Tongue (tissue), 3 donors: ENCODE measurements at places on chromosomes 1 and 21.

- DNase-seq: no peak
These were observed 368.9 kb downstream of the SEC16B start for GRCh38 chr1:177600936-177601335.

DNA sequence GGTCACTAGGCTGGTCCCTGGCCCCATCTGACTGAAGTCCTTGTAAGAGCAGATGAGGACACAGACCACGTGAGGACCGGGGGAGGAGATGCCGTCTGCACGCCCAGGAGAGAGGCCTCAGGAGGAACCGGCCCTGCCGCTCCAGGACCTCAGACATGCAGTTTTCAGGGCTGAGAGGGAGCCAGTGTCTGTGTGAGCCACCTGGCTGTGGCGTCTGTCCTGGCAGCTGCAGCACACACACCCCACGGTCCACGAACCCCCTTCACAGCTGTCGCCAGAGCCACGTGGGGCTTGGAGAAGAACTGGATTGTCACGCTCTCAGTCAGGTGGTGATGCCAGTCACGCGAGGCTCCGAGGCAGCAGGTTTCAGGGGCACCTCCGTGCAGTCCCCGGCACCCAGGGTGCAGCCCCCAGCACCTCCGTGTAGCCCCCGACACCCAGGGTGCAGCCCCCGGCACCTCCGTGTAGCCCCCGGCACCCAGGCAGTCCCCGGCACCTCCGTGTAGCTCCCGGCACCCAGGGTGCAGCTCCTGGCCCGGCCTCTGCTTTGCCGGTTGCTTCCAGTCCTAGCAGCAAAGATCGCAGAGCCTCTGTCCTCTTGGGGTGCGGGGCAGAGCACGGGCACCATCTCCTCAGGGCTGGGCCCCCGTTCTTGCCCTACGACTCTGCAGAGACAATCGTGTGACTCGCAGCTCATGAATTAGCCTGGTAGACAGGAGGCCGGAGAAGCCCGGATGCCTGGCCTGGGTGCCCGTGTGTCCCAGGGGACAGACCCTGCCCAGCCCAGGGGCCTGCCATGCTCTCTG is 19.0 kb upstream of the SUMO3 start:
- DNase-seq: peak; percentile 79

GRCh38 chr21:38511198-38511597 is 12.9 kb upstream of the ERG start:
- DNase-seq: no peak

- DNase-seq: no peak
These were observed 4.4 kb downstream of the DVL1 start for GRCh38 chr1:1344655-1345361.

DNA sequence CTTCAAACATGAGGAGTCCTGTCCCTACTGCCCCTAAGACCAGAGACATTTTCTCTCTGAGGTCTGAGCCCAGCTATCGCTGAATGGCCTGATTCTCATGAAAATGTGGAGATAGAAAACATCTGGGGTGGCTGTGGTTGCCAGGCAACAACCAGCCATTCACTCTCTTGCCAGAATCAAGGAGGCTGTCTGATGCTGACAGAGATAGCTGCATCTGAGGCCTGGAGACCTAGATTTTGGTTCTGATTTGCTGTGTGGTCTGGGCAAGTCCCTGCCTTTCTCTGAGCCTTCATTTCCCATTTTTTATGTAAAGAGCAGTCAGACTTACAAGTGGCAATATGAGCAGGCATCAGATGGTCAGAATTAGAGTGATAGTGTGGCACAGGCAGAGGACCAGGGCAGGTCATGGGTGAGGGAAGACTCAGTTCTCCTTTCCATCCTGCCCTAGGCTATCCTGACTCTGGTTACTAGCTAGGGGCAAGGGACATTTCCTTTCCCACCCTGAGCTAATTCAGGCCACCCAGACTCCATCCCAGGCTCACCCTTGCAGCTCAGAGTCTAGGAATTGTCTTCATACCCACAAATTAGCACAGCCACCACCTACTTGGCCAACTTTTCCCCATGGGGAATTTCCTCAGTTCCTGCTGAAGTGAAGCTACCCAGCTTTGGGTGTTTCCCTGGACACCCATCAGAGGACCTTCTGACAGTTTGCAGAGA is 20.0 kb upstream of the RNF19B start:
- DNase-seq: no peak

- DNase-seq: peak; percentile 62
These were observed 44.6 kb downstream of the NFYC start for GRCh38 chr1:40736085-40736531.

GRCh38 chr1:244065960-244066388 is 14.9 kb downstream of the ZBTB18 start:
- peak; percentile 24 for DNase-seq
